Mesothelial cell of epicardium (in vitro differentiated cells): ENCODE measurements at places on chromosomes 3 and 15.

GRCh38 chr3:59257506-59257905 is 207.7 kb upstream of the CFAP20DC start:
- H3K4me1 ChIP-seq: no peaks in the 10 kb centered on the region
- peaks cover 59% of the 10 kb centered on the region for H3K27me3 ChIP-seq
- DNase-seq: no peak
- H3K27ac ChIP-seq: no peak overlapping the region
- no peak overlapping the region for H3K4me3 ChIP-seq

GRCh38 chr15:90286678-90287077 is 21.2 kb downstream of the NGRN start:
- no peak overlapping the region for H3K27ac ChIP-seq
- no peaks in the 10 kb centered on the region for H3K27me3 ChIP-seq
- H3K4me3 ChIP-seq: no peak overlapping the region
- H3K4me1 ChIP-seq: no peaks in the 10 kb centered on the region
- no peak for DNase-seq
- H3K36me3 ChIP-seq: no peaks in the 10 kb centered on the region

- no peaks in the 10 kb centered on the region for H3K36me3 ChIP-seq
- no peaks in the 10 kb centered on the region for H3K27me3 ChIP-seq
- no peak overlapping the region for H3K27ac ChIP-seq
- no peaks in the 10 kb centered on the region for H3K4me1 ChIP-seq
- no peak overlapping the region for H3K4me3 ChIP-seq
- no peak for DNase-seq
Observed at GRCh38 chr3:155884292-155884691, 13.8 kb downstream of the GMPS start.

DNA sequence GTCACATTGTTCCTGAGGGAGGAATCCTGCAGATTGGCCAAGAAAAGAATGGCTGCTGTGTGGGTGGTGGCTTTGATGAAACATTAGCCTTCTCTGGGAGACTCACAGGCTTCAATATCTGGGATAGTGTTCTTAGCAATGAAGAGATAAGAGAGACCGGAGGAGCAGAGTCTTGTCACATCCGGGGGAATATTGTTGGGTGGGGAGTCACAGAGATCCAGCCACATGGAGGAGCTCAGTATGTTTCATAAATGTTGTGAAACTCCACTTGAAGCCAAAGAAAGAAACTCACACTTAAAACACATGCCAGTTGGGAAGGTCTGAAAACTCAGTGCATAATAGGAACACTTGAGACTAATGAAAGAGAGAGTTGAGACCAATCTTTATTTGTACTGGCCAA is 6.1 kb downstream of the PTX3 start:
- H3K27me3 ChIP-seq: peaks cover 25% of the 10 kb centered on the region
- no peaks in the 10 kb centered on the region for H3K36me3 ChIP-seq

- DNase-seq: no peak
- H3K27ac ChIP-seq: no peak overlapping the region
- no peak overlapping the region for H3K4me3 ChIP-seq
- H3K27me3 ChIP-seq: peaks cover 32% of the 10 kb centered on the region
- no peaks in the 10 kb centered on the region for H3K36me3 ChIP-seq
Observed at GRCh38 chr15:91385311-91385710, 285.3 kb downstream of the SV2B start.

- DNase-seq: no peak
- H3K4me1 ChIP-seq: peaks cover 12% of the 10 kb centered on the region
- no peak overlapping the region for H3K27ac ChIP-seq
- H3K27me3 ChIP-seq: no peaks in the 10 kb centered on the region
- H3K4me3 ChIP-seq: no peak overlapping the region
Observed at GRCh38 chr3:158531334-158531733, 39.7 kb upstream of the MLF1 start.

GRCh38 chr3:47634996-47635395 is 56.3 kb upstream of the CSPG5 start:
- no peaks in the 10 kb centered on the region for H3K27me3 ChIP-seq
- DNase-seq: no peak

DNA sequence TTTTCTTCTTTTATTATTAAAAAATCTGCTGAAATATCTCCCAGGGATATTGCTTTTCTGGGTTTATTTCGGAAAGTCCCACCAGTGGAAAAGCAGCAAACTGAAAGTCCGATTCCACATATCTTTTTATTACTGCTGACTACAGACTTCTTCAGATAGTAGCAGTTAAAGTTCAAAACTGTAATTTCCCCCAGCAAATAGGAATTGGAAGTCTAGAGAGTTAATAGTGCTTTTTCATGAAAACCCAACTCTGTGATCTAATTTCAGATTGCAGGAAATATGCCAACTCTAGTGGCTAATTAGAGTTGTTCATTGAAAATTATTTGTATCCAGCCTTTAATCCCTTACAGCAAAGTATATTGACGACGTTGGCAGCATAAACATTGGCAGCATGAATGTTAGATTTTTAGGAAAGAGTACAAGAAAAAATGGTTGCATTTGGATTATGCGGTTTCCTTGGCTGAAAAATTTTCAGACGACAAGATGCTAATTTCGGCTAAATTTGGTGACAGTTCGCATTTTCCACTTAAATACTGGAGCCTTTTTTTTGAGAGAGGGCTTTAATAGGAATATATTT is 472.9 kb upstream of the CBLB start:
- no peak for DNase-seq
- H3K4me1 ChIP-seq: peaks cover 11% of the 10 kb centered on the region
- H3K4me3 ChIP-seq: no peak overlapping the region
- H3K27ac ChIP-seq: no peak overlapping the region
